Bone marrow (tissue), 2 donors: ENCODE measurements at places on chromosomes 16 and 17.

DNA sequence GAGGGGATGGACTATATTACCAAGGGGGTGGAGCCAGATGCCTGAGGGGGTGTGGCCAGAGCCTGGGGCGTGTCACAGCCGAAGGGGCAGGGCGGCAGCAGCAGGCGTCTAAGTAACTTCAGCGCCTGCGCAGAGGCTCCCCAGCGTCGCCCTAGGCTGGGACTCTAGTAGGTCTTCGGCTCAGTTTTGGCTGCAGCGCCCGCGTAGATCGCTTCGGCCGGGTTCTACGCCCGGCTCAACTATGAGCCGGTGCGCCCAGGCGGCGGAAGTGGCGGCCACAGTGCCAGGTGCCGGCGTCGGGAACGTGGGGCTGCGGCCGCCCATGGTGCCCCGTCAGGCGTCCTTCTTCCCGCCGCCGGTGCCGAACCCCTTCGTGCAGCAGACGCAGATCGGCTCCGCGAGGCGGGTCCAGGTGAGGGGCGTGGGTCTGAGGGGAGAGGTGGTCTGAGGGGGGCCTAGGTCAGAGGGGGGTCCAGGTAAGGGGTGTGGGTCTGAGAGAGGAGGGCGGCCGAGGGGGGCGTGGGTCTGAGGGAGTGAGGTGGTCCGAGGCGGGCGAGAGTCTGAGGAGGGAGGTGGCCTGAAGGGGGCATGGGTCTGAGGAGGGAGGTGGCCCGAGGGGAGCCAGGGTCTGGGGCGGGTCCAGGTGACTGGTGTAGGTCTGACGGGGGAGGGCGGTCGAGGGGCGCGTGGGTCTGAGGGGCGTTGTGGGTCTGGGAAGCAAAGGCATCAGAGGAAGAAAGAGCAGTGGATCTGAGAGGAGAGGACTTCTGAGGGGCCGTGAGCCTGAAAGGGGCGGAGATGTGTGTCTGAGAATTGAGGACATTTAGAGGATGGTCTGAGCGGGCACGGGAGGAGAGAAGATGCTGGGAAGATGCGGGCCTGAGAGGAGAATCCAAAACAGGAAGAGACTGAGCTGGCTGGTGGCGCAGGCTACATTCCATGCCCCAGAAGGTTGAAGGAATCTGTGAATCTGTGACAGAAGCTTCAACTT, at the start of gene LPCAT2:
TSS of gene LPCAT2 (plus strand) at position 132 of the 991 bp plus-strand sequence. CDS start at position 242, 110 bp downstream.
- DNase-seq = peak; percentile 76

DNA sequence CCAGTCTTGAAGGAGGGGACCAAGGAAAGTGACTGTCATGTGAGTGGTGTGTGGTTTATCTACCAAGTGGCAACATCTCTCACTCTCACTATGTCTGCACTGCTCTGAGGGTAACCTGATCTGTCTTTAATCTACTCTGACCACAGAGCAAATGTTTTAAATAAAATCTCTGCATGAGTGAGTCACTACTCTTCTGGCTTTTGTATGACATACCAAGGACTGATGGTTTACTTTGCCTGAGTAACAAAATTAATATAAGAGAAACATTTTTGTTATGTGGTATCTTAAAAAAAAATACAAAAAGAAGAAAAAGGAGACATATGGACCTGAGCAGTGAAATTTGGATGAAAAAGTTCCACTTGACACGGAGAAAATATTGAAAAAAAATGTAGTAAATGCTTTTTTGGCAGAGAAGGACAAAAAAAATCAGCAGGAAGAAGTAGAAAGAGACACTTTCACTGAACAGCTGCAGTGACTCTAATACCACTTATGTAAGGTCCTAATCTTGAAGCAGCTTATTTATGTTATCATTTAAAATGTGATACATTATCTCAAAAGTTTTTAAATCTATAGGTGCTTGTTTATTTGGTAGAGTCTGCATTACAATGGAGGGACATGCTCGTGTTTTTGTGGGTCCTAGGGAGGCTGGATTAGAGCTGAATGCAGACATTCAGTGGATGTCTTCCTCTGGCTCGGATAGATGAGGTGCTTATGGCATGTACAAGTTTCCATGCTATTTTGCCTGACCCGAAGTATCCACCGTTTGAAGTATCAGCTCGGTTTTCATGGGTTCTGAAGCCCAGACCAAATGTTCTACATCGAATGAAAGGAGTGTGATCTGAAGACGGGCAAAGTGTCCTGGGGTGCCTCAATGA, 240.7 kb downstream of the MAP2K6 start:
- no peak for DNase-seq

DNA sequence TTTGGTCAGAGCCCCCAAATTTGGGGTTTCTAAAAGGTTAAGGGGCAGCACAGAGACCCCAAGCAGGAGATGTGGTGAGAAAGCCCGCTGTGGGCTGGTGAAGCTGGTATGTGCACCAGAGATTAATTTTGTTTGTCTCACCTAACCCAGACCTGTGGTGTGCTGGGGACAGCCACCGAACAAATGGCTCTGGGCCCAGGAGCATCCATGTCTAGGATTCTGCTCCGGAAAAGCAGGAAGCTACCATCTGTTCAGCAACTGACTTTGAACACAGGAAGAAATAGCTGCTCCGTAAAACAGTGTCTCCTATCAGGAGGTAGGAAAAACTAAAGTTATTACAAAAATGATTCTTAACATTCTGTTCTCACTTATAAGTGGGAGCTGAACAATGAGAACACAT, 2.7 kb upstream of the ZP2 start:
- DNase-seq = no peak

DNA sequence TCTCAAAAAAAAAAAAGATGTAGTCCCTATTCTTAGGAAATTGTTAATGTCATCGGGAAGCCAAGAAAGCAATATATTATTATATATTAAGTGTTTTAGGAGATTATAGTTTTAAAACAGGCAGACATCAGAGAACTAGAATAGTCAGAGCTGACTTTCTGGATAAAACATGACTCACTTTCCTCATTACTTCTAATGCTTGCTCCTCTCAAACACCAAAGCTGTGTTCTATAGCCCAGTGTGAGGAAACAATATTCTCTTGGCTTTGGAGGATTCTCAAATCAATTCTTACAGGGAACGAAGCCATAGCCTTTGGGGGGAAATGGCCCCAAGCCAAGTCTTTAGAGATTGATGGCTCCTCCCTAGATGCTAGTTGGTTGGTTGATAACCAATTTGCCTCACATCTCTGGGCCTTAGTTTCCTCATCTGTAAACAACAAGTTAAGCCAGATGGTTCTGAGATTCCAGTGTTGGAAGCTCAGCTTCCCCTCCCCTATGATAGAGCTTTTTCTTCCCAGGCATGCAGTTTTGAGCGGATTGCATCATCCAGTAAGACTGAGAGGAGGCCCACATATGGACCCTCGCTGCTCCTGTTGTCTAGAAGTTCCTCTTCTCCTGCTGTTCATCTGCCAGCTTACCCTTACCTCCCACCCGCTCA, 12.4 kb downstream of the NMT1 start:
- DNase-seq = no peak

GRCh38 chr16:19840524-19841110, 44.0 kb downstream of the GPRC5B start:
- no peak for DNase-seq

- no peak for DNase-seq
These were observed at the start of gene ROGDI for GRCh38 chr16:4801962-4802658. Gene ROGDI, minus strand, starts transcription at chr16:4802633. Its CDS starts 62 bp downstream, at chr16:4802571.

GRCh38 chr16:69476920-69477443, 52.6 kb downstream of the CYB5B start:
- DNase-seq = no peak

DNA sequence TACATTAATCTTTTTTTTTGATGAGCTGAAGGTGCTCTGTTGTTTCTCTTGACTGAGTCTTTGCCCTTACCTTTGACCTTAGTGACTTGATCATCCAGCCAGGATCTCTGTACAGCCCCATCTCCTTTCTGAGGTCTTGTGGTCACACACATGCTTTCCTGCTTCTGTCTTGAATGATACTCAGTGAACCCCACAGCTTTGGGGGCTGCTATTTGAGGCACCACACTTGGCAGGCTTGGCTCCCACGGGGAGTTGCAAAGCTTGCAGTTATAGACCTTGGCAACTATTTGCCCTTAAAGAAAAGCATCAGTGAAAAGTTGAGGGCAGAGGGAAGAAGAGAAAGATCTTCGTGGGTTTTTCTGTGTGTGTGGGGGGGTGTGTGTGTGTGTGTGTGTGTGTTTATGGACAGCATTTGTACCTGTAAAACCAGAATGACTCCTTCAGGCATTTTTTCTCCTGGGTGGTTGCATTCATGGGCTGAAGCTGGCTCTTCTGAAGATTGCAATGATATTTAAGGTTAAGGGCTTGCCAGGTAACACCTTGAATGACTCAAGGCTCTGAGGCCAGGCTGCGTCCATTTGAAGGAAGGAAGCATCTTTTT, 101.6 kb downstream of the MSI2 start:
- no peak for DNase-seq

GRCh38 chr17:82569621-82570020, 50.1 kb downstream of the FOXK2 start:
- DNase-seq = no peak

GRCh38 chr17:45951941-45952340, 47.1 kb upstream of the STH start:
- no peak for DNase-seq

DNA sequence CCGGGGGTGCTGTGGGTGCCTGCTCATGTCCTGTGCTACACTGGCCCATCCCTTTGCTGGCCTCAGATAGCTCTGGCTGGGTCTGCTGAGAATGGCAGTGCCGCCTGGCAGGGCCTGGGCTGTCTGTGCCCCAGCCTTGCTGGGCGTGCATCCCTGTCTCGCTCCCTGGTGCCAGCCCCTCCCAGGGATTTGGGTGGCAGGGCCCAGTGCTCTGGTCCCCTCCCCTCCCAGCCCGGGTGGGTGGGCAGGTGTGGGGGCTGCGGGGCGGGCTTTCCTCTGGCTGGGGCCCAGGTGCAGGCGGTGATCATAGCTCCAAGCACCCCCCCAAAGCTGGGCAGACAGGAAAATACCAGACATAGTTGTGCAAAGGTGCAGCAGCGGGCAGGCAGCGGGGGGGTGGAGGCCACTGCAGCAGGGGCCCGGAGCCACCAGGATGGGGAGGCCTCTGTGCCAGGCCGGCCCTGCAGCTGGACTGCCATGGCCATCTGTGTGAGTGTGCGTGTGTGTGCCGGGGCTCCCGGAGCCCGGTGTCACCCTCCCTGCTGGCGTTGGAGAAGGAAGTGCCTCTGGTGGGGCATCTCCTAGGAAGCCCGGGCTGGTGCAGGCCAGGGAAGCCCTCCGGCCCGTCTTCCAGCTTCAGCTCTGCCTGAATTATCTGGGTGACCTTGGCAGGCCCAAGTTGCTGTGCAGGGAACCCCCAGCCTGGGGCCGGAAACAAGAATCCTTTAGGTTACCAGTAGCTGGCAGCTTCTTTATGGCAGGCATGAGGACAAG, 7.4 kb downstream of the GLIS2 start:
- no peak for DNase-seq

DNA sequence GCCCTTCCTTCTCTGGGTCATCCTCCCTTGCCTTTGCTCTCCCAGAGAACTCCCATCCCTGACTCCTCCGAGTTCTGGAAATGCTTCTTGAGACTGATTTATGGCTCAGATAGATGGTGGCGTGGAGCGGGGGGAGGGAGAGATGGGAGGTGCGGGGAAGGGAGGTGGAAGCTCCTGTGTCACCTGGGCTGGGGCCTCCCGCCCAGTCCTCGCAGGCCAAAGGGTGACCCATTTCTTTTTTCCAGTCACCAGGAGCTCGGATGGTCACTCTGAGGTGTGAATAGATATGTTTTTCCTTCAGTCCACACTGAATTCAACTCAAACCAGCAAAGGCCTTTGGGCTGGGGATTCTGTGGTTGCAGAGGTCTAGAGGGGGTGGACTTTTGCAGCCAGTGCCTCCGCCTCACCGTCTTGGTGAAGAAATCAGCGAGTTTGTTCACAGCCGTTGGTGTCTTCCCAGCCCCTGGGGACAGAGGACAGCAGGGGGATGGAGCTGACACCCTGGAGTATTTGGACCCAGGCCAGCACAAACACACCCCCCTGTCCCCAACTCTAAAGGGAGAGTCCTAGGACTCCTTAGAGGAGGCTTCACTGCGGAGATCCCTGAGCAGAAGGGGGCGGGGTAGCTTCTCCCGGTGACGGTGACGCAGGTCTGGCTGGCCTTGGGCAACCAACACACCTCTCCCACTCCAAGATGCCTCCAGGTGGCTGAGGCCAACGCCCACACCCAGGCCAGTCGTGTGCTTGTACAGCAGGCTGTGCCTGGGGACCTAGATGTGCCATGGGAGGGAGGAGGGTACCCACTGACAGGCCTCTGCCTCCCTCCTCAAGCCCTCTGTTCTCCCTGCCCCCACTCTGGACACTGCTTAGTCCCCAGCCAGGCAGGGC, 80.6 kb downstream of the AMFR start:
- DNase-seq = no peak

- no peak for DNase-seq
These were observed 26.9 kb upstream of the PABPN1L start for GRCh38 chr16:88893127-88893968.

DNA sequence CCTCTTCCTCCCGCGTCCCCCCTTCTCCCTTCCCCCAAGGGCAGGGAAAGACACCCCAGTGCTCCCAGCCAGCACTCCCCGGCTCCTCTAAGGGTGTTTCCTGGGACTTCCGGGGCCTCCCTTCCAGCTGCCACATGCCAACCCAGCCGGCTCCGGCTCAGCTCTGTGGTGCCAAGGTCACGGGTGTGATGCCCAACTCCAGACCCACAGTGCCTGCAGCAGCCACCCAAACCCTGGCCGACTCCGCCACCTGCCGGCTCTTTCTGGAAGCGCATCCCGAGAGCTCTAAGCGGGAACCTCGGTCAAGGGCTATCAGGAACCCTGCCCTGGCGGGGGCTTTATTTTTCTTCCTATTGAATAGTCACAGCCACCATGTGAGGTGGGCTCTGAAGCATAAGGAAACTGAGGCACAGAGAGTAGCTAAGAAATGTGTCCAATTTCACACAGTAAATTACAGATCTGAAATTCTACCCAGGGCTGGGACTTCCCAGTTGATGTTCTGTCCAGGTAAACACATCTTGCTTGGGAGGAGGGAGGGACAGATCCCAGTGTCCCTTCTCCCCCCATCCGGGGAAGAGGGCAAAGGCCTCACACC, 3.3 kb upstream of the PPP1R1B start:
- peak; percentile 61 for DNase-seq

GRCh38 chr16:23987443-23987842, 151.7 kb downstream of the PRKCB start:
- DNase-seq = no peak

- DNase-seq = no peak
These were observed 82.9 kb downstream of the SSH2 start for GRCh38 chr17:29847118-29847517.

GRCh38 chr17:8905331-8905730, 37.9 kb upstream of the PIK3R6 start:
- no peak for DNase-seq

- DNase-seq = no peak
These were observed 4.6 kb downstream of the ITGA2B start for GRCh38 chr17:44384823-44385286.

- DNase-seq = peak; percentile 29
These were observed at the start of gene RTN4RL1 for GRCh38 chr17:2025220-2025621. Gene RTN4RL1, minus strand, starts transcription at chr17:2025334. Its CDS starts 469 bp downstream, at chr17:2024865.

GRCh38 chr17:80045703-80046102, 9.3 kb downstream of the CCDC40 start:
- no peak for DNase-seq

GRCh38 chr16:31452631-31453106, 6.6 kb upstream of the ARMC5 start:
- DNase-seq = no peak
